ENCODE measurements at places on chromosomes 3 and 15.

DNA sequence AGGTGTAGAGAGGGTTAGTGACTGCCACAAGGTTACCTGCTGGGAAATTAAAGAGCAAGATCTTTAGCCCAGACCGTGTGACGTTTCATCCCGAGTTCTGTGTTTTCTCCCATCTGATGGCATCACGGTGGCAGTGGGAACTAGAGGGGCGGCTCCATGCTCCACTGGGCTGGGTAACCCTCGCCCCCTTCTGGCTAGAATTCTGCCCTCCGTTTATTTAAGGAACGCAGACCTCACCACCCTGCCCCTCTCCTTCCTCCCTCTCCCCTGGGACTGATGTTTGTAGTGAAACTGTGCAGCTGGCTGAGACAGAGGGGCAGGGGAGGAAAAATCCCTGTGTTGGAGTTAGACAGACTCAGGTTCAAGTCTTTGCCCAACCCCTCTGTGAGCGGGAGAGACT, 65.6 kb downstream of the ITGA11 start:
- DNase-seq: no peak

GRCh38 chr3:57935539-57935938, 72.7 kb upstream of the FLNB start:
- no peak for DNase-seq

DNA sequence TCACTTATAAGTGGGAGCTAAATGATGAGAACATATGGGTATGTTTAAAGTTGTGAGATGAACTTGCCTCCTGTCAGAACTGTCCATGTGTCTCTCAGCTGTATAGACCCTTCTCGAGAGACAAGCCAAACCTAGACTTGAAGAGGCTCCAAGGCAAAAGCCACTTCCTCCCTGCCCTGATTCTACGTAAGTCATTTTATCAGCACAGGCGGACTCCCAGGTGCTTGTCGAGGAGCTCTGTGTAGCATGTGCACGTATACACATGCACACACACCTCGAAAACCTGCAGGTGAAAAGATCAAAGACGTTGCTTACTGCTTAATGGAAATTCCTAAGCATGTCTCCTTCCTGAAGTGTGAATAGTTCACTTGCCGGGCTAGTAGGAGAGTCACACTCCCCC, 5.6 kb upstream of the CLEC3B start:
- no peak for DNase-seq

DNA sequence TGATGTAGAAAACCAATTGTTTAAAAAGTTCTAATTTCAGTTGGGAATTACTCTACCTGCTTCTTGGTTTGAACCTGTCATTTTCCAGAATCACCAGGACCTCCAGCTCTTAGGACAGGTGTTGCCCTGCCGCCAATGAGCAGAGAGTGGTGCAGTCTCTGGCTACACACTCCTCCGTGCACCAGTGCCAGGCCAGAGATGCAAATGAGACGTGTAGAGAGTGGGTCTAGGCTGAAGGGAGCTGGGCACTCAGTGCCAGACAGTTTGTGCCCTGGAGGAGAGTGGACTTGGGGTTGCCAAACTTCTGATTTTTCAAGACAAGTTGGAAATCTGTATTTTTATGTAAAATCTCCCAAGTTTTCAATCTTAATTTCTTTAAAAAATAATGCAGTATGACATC, 566.2 kb downstream of the MAGI1 start:
- DNase-seq: no peak

GRCh38 chr15:69725957-69726356, 273.3 kb downstream of the RPLP1 start:
- DNase-seq: no peak

DNA sequence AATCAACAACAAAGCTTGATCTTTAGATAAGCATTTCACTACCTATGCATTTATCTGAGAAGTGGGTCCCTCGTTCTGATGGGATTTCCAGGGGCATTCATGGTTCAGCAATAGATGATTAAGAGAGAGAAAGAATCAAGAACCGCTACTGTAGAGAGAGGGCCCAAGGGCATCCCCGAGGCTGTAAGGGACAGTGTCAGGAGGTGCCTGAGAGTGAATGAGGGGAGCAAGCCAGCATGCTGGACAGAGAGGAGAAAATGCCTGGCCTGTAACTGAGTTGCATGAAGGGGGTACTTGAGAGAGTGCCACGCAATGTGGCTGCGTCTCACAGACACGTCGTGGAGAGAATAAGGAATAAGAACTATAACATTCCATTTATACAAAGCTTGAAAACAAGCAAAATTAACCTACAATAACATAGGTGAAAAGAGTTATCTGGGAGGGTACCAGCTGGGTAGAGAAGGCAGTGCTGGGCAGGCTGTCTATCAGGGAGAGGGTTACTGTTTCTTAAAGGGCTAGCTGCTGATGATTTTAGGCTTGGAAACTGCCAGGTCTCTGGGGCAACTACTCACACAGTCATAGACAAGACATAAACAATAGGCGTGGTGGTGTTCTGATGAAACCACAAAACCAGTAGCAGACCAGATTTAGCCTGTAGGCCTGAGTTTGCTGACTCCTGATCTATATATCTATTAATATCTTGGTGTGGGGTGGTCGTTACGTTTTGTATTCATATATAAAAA, 374.6 kb upstream of the CFAP20DC start:
- DNase-seq: peak; percentile 84

GRCh38 chr3:143952569-143953072, 19.0 kb upstream of the DIPK2A start:
- no peak for DNase-seq

GRCh38 chr3:173354124-173354523, 43.4 kb upstream of the NLGN1 start:
- DNase-seq: no peak

GRCh38 chr3:128590948-128591347, 59.7 kb downstream of the RPN1 start:
- no peak for DNase-seq

- peak; percentile 50 for DNase-seq
Measured at GRCh38 chr3:126134219-126134975, 46.0 kb downstream of the ALDH1L1 start.

- DNase-seq: no peak
Measured at GRCh38 chr3:149767720-149768119, 15.4 kb upstream of the COMMD2 start.

- peak; percentile 45 for DNase-seq
Measured at GRCh38 chr15:67413770-67414390, 107.1 kb upstream of the C15orf61 start.

GRCh38 chr3:46862369-46863025, 747 bp downstream of the MYL3 start:
- no peak for DNase-seq

GRCh38 chr3:73868688-73869315, 244.1 kb upstream of the PDZRN3 start:
- peak; percentile 59 for DNase-seq

DNA sequence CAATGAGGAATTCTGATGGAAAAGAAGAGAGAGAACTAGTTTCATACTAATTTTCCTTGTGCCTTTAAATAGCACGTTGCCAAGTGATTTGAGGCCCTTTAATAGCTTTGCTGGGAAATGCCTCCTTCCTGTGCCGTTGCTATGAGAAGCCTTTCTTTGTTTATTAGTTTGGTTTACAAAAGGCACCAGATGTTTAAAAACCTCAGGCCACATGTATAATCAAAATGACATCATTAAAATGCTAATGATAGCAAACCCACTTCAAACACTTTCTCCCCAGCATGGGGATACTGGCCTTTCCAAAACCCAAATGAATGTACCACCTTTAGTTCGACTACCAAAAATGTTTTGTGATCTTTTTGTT, 50.0 kb upstream of the TBC1D23 start:
- peak; percentile 44 for DNase-seq

GRCh38 chr3:14138109-14138877, 13.4 kb downstream of the TMEM43 start:
- no peak for DNase-seq
